Amniotic stem cell (primary cell): ENCODE measurements at places on chromosomes 5 and 9.

DNA sequence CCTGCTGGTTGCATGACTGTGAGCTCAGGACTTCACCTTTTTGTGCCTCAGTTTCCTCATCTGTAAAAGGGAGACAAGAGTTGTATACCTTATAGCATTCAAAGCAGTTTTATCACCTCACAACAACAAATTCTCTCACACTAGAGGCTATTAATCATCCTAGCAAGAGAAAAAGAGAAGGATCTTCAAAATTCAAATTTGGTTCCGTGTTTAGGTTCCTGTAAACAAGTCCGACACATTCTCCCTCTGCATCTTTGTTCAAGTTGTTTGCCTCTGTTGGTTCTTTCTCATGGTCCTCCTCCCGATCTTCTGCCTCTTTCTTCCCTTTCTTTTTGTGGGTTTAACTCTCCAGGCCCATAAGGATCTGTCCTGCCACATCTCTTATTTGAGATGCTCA lies 218.0 kb downstream of the PIK3R1 start:
- DNase-seq = no peak

DNA sequence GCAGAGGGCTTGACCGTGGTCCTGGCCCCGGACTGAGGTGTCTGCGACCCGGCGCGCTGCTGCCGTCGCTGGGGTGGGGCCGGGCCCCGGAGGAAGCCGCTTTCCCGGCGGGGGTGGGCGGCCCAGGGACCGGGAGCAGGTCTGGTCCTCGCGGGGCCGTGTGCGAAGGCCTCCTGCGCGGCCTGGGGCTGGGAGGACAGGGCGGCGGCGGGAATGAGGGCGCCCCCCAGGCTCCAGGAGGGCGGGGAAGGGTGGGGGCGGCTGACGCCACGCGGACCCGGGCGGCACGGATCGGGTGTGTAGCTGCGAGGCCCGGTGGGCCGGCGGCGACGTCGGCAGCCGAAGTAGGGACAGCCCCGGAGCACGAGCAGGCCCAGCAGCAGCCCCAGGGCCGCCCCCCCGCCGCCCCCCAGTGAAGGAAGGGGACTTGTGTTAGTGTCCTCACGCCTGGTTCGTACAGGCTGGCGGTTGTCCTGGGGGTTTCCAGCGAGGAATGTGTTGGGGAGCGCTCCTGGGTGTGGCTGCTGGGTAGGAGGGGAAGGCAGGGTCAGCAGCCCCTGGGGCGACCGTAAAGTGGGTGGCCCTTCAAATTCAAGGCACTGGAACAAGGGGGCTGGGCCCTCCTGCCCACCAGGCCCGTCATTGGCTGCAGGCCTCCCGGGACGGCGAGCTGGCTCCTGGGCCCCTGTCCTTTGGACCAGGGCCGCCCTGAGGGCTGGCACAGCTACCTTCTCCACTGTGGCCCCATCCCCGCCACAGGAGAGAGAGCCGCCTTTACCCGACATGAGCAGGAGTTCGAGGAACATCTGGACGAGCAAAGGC lies 597 bp upstream of the TMEM250 start:
- no peak for DNase-seq

DNA sequence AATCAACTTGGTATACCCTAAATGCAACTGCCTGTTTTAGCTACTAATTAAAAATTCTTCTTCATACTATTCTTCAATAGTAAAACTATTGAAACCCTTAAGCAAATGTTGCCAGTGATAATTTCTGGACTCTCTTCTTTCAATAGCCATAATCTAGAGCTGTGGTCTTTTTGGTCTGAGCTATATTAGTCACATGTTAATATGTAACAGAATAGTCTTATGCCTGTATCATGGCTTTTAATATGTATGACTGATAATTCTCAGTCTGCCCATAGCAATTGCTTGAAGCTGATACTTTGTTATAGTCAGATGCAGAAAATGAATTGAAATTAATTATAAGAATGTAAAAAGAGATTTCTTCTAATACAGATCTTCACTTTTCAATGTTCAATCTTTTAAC lies 1871.9 kb upstream of the CDH6 start:
- DNase-seq = no peak

DNA sequence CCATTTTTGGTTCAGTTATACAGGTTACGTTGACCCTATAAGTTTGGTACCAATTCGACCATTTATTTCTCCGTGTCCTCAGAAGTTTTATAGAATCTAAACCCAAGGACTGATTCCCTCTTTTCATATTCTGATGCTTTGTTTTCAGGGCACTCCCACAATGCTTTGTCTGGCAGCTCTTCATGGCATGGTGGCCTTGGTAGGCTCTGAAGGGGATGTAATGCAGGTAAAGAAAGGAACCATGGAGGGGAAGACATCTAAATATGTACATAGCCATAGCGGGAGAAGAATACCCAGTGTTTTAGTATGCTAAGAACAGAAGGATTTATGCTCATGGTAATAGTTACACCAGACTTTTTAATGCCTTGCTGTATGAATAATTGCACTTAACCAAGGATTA lies 82.7 kb downstream of the HACD4 start:
- DNase-seq = no peak

GRCh38 chr5:97629276-97629675 lies 446.2 kb upstream of the RIOK2 start:
- peak; percentile 49 for DNase-seq

- no peak for DNase-seq
These were observed 11.9 kb downstream of the GSN start for GRCh38 chr9:121279776-121280388.

DNA sequence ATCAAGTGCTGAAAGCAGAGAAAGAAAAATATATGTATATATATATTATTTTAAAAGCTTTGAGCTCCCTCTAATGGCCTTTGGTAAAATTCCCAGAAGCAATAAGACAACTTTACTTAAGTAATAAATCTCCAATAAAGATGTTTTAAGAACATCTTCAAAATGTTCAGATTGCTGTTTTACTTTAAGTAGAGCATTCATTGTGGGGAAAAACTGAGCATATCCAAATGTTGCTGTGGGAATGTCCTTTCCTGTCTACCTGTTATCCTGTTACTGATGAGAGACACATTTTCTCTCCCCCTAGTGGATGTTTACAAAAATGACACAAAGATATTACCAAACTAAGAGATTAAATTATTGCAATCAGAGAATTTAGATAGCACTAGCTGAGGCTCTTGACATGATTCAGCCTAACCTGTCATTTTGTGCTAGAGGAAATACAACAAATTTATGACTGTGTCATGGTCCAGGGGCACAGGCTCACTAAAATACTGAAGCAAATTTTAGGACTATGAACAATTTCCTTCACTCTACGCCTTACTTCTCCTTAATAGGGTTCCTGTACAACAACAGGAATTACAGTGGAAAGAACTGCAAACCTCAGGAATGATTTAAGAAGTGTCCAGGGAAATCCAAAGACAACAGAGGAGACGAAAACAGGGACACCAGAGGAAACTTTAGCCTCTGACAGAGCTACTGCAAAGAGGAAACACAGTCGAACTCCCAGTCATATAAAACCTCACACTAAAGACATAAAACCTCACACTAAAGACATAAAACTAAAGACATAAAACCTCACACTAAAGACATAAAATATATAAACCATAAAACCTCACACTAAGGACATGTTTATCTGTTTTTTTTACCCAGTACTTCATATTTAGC lies 24.3 kb upstream of the PRRC1 start:
- DNase-seq = peak; percentile 27

DNA sequence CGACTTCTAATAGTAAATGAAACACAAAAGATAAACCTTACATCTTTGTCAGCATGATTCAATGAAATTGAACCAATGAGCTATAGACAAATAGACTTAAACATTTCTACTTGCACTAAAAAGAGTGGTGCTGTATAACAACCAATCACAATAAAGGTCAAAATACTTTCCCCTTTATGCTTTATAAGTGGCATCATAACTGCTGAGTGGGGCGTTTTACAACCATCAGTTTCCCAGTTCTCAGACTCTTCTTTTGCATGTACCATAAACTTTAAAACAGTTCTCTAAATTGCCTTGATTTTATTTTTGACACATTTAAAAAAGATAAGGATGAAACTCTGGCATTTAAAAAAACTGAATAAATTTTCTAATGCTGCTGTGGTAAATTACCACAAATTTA lies 356.2 kb downstream of the NNT start:
- DNase-seq = no peak

DNA sequence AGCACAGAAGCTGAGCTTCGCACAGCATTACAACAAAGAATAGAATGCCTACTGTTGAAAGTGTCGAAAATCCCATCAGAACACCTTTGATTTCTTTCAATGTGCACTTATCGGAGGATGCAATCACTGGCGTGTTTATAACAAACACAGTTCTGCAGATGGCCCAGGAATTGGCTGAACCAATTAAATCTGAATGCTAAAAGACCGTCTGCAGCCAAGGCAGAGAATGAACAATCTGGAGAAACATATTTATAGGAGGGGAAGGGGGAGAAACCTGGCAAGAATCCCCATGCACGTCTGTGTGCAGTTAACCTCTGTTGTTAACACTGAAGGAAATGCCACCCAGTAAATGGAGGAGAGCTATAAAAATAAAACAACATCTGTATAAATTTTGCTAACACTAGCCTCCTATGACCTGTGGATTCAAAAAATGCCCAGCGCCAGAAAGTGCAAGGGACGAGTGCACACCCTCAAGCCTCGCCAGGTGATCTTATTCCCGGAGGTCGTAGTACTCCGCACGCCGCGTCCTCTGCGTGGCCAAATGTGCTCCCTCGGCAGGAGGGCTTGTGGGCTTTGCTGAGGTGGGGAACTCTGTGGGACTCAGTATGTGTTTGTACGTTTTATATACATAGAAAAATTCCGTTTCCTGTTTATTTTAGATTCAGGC lies 56.8 kb downstream of the PTCH1 start:
- no peak for DNase-seq
